GM23248 (cell line): ENCODE measurements at places on chromosomes 7 and 10. TPM values are rescaled to one million over a fixed set of nuclear protein-coding genes. Genes with fewer than 3 reads are reported as not detected.
A peak's percentile ranks its signal among the peaks of the same experiment; 100 is the strongest.

DNA sequence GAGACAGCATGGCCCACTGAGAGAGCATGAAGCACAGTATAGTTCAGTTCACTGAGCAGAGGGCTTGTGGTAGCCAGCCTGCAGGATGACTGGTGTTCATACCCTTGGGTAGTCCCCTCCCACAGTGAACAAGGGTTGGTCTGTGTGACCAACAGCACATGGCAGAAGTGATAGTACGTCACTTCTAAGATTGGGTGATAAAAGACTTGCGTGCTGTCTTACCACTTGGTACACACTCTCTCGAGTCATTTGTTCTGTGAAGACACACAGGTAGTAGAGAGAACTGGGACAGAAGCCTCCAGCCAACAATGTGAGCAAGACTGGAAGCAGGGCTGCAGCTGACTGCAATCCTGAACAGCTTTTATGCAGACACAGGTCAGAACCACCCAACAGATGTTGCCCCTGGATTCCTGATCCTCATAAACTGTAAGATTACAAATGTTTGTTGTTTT, 14.6 kb downstream of the EPC1 start:
- no peak for DNase-seq

- no peak for DNase-seq
Measured at GRCh38 chr7:150820148-150820547, 19.6 kb downstream of the TMEM176A start.

GRCh38 chr10:126302476-126302756, 85.9 kb downstream of the ADAM12 start:
- DNase-seq = no peak

GRCh38 chr7:55022002-55022985, 3.5 kb downstream of the EGFR start:
- DNase-seq = peak; percentile 93

DNA sequence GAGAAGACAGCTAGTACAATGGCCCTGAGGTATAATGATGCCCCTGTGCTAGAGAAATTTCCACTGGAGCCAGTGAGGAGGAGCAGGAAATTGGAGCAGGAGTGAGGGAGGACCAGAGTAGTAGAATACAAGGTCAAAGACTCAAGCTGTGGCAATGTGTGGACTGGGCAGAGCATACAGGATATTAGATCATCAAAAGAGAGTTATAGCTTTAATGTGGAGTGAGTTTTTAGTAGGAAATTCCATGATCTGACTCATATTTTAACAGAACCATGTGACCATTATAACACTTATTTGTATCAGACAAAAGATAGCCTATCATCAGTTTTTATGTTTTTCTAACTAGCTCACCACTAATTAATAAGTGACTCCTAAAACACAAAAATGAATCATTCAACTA, 154.1 kb downstream of the DGKB start:
- peak; percentile 86 for DNase-seq

DNA sequence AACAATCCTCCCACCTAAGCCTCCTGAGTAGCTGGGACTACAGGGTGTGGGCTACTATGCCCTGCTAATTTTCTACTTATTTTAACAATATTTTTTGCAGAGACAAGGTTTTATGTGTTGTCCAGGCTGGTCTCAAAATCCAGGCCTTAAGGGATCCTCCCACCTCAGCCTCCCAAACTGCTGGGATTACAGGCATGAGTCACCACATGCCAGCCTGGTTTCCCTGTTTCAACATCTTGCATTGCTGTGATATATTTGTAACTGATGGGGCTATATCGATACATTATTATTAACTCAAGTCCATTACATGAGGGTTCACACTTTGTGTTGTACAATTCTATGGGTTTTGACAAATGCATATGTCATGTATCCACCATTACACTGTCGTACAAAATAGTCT, 41.9 kb upstream of the OGDHL start:
- DNase-seq = peak; percentile 5

GRCh38 chr7:17391366-17391765, 92.9 kb downstream of the AHR start:
- no peak for DNase-seq

DNA sequence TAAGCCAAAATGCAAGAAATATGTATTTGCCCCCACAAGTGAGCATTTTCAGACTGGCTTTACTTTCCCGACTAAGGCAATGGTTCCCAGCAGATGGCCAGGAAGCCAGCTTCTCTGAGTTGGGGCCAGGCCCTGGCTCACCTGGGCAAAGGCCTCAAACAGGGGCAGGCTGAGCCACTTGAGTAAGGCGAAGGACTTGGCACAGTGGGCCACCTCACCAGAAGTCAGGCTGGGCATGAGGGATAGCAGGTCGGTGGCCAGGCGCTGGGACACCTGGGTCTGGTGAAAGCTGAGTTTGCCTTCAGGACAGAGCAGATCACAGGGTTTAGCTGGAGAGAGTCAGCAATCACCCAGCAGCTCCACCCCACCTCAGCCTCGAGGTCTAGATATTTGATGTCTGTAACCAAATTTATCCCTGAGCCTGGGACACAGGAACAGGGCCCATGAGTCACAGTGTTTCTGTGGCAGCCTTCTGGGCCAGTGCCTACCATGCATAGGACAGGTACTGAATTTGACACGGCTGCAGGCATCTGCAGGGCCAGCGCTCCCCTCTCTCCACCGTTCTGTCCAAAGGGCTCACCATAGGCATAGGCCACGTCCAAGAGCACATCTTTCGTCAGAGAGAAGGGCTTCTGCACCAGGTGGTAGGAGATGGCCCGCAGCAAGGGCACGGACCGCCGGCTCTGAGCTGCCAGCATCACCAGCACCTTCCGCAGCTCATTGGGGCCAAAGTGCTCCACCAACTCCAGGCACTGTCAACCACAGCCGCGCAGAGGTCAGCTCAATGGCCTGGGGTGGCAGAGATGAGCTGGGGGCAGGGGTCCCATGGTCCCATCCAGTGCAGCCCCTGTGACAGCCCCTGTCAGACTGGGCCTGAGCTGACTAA, 7.3 kb downstream of the TBRG4 start:
- no peak for DNase-seq

DNA sequence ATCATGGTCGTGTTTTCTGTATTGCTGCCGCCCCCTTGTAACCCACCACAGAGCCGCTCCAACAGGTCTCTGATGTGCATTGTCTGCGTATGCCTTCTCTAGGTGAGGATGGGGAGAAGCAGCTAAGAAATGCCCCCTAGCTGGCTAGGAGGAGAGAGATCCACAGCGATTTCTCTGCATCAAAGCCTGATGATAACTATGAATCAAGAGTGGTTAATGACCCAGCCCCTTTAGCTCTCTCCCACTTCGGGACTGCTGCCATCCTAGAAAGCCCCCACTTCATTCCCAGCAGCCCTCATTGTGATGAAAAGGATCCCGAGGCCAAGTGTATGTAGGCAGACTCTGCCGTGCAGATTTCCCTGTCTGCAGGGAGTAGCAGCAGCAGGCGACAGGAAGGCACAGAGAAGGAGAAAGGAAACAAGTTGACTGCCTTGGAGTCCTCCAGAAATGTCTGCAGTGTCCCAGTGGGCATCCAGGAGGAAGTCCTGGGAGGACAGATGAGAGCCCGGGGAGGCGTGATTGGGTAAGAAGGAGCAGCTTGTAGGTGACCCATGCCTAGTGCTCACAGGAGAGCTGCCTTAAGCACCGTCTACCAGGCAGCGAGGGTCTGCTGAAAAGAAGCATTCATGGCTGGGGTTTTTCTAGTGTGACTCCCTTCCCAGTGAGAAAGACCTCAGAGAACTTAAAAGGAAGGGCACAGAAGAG, 2.9 kb downstream of the PLXNA4 start:
- no peak for DNase-seq

- DNase-seq = peak; percentile 56
Measured at GRCh38 chr7:148503900-148504487, 86.6 kb upstream of the C7orf33 start.

- no peak for DNase-seq
Measured at GRCh38 chr10:71587941-71588573, 131.5 kb downstream of the C10orf105 start.

- no peak for DNase-seq
Measured at GRCh38 chr7:95672434-95672833, 76.1 kb upstream of the PDK4 start.

DNA sequence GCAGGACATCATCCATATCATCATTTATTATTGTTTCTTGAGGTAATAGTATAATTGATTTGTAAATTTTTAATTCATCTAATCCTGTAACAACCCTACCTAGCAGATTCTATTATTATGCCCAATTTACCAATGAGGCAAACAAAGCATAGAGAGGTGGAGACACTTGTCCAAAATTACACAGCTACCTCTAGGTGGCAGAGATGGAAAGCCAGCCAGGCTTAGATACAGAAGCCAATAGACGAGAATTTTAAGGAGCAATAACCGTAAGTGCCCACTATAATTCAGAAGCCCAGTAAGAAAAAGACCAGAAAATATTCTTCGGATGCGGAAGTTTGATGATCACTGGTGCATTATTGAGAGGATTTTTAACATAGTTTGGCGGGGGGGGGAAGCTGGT, 54.0 kb downstream of the ANK3 start:
- peak; percentile 15 for DNase-seq

GRCh38 chr7:47337531-47337930, 244.4 kb downstream of the TNS3 start:
- peak; percentile 36 for DNase-seq

GRCh38 chr7:18703685-18704084, 208.1 kb downstream of the HDAC9 start:
- no peak for DNase-seq

The PKD2L1 gene
- total RNA-seq = not detected in 2 replicates

The TUBAL3 gene
- not detected in 2 replicates for total RNA-seq

The ELOVL3 gene
- 1.9 TPM in 1 of 2 replicates, not detected in the other for total RNA-seq

The EBLN1 gene
- not detected in 2 replicates for total RNA-seq
